ENCODE measurements at places on chromosomes 3 and 15.

- no peak for DNase-seq
These were observed 751.7 kb upstream of the GOLIM4 start for GRCh38 chr3:168847291-168847883.

DNA sequence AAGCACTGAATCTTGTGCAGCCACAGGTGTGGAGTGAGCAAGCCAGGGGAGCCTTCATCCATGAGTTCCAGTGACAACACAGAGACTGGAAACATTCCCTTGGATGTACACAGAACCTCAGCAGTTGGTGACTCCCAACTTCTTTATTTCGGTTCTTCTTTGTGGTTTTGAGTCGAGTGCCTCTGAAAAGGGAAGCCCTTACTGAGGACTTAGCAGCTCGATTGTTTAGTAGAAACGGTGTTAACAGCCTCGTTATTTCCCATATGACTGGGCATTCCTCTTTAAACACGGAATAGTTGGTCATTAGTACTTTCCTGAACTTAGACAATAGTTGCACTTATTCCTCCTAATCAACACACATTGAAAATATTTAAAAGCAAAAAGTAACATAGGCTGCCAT, 7.7 kb downstream of the SLCO3A1 start:
- DNase-seq, result no peak

- DNase-seq, result no peak
These were observed 55.0 kb upstream of the TOPAZ1 start for GRCh38 chr3:44186712-44187111.

GRCh38 chr15:48395521-48396011, 64.3 kb downstream of the DUT start:
- DNase-seq, result no peak

All from naive thymus-derived CD8-positive, alpha-beta T cell (primary cell).